Stimulated activated CD4-positive, alpha-beta T cell treated with anti-CD3 and anti-CD28 coated beads, Interleukin-1b, Interleukin-23, amount 100 ng/mL, for 48 hours (primary cell): ENCODE measurements at places on chromosomes 11 and 22.

GRCh38 chr11:85628771-85629341, 463 bp downstream of the TMEM126B start:
- no peak for DNase-seq

GRCh38 chr22:21762712-21763581, 27.4 kb upstream of the YPEL1 start:
- DNase-seq: peak; percentile 74

- no peak for DNase-seq
Observed at GRCh38 chr11:104881117-104881794, 17.0 kb downstream of the CASP12 start.

GRCh38 chr11:72328366-72329224, 84.6 kb upstream of the PHOX2A start:
- no peak for DNase-seq

DNA sequence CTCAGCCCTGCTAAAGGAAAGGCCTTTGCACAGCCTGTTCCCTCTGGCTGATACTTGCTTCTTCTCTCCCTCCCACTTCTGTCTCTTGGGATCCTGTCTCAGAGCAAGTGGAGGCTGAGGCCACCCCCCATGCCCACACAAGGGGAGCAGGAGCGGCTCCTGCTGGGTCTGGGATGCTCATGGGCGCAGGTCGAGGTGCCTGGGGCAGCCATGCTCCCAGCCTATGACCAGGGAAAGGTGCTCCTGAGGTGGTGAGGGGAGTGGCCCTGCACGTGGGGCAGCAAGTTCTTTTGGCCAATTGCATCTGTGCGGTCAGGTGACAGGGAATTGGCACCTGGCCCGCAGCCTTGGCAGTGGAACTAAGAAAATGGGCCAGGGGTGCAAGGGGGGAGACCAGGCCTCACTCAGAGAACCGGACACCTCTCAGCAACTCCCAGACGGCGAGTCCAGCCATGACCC, 1.5 kb downstream of the MAPK11 start:
- DNase-seq: no peak

GRCh38 chr11:80515097-80515496, 1074.3 kb upstream of the TENM4 start:
- DNase-seq: no peak

- no peak for DNase-seq
Observed at GRCh38 chr22:47967831-47968230, 1205.4 kb downstream of the TBC1D22A start.

DNA sequence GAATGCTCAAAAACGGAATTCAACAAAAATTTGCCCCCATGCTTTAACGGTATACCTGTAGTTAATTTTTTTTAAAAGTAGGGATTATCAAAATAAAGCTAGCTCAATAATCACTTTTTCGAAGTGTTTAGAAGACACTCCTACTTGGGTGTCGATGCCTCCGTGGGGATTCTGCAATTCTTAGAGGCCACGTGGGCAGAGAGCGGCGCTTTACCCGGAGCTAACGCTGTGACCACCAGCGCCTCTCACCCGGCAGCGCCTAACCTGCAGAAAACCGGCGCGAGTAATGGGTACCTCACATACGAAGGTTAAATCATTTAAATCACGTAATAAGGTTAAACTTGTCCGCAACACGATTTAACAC, 583 bp downstream of the TAF1D start:
- peak; percentile 71 for DNase-seq

GRCh38 chr11:69290806-69291205, 3.1 kb upstream of the MYEOV start:
- DNase-seq: no peak

GRCh38 chr11:43574949-43575912, 105.3 kb upstream of the HSD17B12 start:
- DNase-seq: peak; percentile 40

GRCh38 chr22:23910496-23911190, 16.5 kb downstream of the MIF start:
- no peak for DNase-seq

GRCh38 chr11:71076525-71077304, 175.7 kb downstream of the SHANK2 start:
- DNase-seq: no peak

GRCh38 chr11:79414041-79414440, 26.8 kb downstream of the TENM4 start:
- DNase-seq: no peak

GRCh38 chr22:31945971-31946680, 1.8 kb downstream of the YWHAH start:
- no peak for DNase-seq

GRCh38 chr11:66068923-66069714, 953 bp upstream of the PACS1 start:
- peak; percentile 50 for DNase-seq

- DNase-seq: no peak
Observed at GRCh38 chr11:113315811-113316210, 1.4 kb downstream of the TTC12 start.

DNA sequence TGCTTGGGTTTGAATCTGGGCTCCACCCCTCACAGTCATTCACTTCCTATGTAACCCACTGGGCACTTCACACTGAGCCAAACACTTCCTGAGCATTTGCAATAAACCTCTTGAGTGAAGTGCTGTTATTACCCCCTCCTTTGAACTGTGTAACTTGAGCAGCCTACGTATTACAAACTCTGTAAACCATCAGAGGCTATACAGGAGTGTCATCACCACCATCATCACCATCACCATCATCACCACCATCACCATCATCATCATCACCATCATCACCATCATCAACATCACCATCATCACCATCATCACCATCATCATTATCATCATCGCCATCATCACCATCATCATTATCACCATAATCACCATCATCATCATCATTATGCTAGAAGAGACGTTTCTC, 18.4 kb downstream of the RTL6 start:
- no peak for DNase-seq

DNA sequence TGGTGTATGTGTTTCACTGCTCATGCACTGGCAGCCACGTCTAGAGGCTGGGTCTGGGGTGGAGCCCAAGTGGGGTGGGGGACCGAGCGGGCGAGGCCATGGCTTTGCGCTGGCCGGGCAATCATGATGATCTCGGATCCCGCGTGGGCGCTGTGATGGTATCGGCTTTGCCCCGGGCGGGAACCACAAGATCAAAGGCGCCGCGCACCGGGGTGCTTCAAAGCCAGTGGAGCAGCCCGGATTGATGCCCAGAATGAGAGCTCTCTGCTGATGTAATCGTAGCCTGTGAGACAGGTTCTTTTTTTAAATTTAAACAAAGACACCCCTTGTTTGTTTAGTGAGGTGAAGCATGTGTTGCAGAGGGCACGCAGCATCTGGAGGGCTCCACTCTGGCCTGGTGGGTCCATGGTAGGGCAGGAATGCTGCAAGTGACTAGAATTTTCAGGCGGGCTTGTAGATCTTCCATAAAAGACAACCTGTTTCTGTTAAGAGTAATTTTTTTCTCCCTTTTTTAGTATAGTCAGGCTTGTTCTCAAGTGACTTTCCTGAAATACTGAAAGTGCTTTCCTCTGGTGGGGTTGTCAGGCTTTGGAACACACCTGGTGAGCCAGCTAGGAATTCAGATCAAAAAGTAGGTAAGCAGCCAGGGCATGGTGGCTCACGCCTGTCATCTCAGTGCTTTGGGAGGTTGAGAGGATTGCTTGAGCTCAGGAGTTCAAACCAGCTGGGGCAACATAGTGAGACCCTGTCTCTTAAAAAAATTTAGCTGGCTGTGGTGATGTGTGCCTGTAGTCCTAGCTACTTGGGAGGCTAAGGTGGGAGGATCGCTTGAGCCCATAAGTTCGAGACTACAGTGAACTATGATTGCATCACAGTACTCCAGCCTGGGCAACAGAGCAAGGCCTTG, 40.7 kb downstream of the ZNRF3 start:
- no peak for DNase-seq

DNA sequence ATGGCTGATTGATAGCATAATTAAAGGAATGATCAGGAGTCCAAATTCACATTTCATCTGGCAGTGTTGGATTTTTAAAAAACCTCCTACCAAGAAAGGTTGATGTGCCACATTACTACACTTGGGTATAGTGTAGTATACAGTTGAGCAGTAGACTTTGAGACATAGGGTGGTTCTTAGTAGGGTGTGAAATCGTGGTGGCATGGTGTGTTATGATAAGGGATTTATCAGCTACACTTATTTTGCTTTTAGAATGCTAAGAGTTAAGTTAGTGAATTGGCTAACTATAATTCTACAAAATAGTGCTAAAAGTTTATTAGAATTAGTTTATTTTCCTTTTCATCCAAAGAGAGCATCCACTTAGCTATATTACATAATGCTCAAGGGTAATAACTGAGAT, 13.1 kb downstream of the TBCEL start:
- DNase-seq: no peak

DNA sequence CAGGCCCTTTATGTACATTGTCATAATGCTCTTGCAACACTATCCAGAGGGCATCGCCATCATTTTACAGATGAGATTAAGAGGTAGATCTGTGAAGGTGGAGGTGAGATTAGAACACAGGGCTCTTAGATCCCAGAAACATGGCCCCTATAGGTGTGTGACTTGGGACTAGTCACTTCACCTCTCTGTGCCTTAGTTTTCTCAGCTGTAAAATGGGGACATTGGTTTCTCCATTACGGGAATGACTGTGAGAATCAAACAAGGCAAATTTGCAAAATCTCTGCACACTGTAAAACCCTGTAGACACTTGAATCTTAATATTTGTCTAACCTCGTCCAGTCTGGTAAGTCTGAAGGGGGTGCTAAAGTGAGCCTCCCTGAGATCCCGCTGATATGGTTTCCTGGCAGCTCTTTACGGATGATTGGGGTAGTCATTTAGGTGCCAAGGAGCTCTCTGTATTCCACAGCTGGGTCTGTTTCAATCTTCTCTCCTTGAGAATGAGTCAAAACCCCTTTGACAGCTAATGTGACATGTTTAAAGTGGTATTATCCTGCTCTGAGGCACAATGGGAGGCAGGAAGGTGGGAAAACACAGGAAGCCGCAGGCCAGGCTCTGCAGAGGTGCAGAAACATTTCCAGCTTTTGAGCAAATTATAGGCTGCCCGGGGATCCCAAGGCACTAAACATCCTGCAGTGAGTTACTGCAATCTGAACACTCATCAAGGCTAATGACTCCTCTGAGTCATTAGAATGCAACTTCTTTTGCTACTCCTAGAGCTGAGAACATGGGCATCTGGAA, 140.8 kb downstream of the CCDC81 start:
- DNase-seq: no peak

DNA sequence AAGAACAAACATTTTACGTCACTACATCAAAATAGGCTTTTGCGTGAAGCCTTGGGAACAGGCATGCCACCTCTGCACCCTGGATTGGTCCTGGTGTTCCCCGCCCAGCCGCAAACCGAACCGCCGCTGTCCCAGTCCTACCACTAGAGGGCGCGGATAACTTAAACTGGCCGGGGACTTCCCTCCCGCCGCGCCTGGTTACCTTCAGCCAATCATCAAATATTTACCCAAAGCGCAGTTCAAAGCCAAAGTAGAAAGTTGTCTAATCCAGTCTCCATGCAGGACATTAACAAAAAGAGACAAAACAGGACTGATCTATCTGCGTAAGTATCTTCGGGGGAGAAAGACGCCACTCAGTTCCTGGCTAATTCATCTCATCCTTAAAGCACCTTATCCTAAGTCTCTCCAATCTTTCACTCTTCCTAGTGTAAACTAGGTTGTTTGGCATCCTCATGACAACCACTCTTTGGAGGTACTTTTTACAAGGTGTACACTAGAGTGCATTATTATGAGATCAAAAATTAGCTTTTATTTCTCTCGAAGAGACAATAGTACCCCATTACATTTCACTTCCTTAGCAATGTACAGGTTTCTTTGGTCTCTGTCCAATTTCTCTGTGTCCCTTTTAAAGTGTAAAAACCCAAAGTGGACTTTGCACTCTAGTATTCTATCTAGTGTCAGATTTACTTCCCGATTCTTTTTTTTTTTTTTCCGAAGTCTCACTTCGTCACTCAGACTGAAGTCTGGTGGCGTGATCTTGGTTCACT, 3.9 kb upstream of the CRY2 start:
- DNase-seq: peak; percentile 89

- DNase-seq: no peak
Observed at GRCh38 chr11:76523147-76523546, 78.3 kb downstream of the EMSY start.

- no peak for DNase-seq
Observed at GRCh38 chr11:109320595-109320994, 101.4 kb upstream of the C11orf87 start.

- DNase-seq: no peak
Observed at GRCh38 chr11:29162491-29162890, 854.3 kb downstream of the KCNA4 start.

DNA sequence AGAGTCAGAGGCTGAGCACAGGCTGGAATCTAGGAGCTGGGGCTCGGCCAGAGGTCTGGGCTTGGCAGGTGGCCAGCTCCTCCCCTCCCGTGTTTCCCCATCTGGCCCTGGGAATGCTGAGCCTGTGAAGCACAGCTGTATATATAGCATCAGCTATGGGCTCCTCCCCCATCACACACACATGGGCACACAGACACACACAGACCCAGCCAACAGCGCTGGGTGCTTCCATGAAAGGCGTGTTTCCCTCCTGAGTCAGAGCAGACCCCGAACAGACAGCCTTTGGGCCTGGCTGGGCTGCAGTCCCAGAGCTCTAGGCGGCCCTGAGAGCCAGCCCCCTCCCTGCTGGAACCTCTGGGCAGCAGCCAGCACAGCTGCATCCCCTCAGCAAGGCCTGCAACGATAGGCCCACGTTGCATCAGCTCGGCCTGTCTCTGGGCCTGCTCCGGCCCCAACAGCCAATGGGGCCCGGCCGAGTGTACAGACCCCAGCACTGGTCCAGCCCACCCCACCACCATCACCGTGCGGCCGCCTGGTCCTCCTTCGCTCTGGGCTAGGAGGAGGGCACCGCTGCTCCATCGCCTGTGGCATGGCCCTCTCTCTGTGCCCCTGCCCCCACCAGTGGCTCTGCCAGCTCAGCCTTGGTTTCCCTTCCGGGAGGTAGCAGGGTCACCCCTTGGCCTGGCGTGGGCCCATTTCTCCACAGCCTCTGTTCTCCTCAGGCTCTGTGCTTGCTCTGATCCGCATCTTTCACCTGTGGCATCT, 7.6 kb upstream of the SERPINH1 start:
- DNase-seq: no peak
